Fibroblast of pulmonary artery (primary cell): ENCODE measurements at places on chromosomes 13 and 19.

GRCh38 chr13:104683789-104684188 lies 1617.6 kb upstream of the SLC10A2 start:
- no peak for DNase-seq

- DNase-seq = no peak
Observed at GRCh38 chr13:111289251-111289650, 31.2 kb upstream of the TEX29 start.

- DNase-seq = peak; percentile 92
Observed at GRCh38 chr13:49292742-49293486, 45.2 kb downstream of the CDADC1 start.

- DNase-seq = no peak
Observed at GRCh38 chr19:30896554-30896953, 452.7 kb downstream of the TSHZ3 start.

- DNase-seq = peak; percentile 77
Observed at GRCh38 chr13:30711375-30711774, 24.0 kb upstream of the ALOX5AP start.

GRCh38 chr13:92768602-92769001 lies 458.0 kb upstream of the GPC6 start:
- no peak for DNase-seq

DNA sequence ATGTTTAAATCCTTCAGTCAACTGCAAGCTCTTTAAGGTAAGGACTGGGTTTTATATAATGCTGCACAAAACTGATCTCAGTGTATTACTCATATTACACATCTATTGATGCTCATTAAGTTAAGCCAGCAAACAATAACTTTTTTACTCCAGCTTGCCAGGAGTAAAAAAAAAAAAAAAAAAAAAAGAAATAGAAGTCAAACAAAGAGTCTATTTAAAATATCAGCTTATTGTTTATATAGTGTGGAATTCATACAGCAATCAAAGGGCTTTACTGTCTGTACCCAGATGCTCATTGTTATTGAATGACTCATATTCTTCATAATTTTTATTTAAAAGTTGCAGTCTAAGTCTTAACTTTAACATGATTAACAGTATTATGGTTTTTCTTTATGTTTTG lies 21.8 kb upstream of the KBTBD7 start:
- DNase-seq = peak; percentile 46

GRCh38 chr19:10230173-10230860 lies 814 bp downstream of the S1PR2 start:
- DNase-seq = peak; percentile 61

GRCh38 chr13:91304741-91305140 lies 42.7 kb upstream of the MIR17HG start:
- DNase-seq = no peak

DNA sequence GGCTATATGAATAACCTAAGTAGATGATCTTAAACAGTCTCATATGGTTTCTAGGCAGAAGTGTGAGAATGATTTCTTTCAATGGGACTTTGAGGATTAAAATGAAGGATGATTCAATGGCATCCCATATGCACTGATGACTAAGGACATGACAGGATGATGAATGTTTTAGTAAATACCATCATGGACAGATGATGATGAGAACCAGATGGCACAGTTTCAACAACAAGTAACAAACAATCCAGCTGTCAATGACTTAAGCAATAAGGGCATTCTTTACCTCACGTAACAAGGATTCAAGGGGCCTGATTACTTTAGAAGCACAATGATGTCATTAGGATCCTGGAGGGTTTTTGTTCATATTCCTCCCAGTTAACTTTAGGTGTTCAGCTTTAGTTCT lies 2678.4 kb downstream of the PCDH9 start:
- peak; percentile 82 for DNase-seq

- DNase-seq = no peak
Observed at GRCh38 chr19:2392366-2392765, 32.3 kb downstream of the TMPRSS9 start.

- no peak for DNase-seq
Observed at GRCh38 chr13:70849222-70849621, 741.0 kb upstream of the KLHL1 start.
